ENCODE measurements at places on chromosomes 1 and 21.

GRCh38 chr1:241821363-241821762 is 26.6 kb upstream of the EXO1 start:
- no peak for DNase-seq

- DNase-seq, result no peak
Observed at GRCh38 chr1:45658171-45658570, 28.2 kb downstream of the GPBP1L1 start.

- DNase-seq, result no peak
Observed at GRCh38 chr1:201016211-201016651, 7.3 kb downstream of the KIF21B start.

DNA sequence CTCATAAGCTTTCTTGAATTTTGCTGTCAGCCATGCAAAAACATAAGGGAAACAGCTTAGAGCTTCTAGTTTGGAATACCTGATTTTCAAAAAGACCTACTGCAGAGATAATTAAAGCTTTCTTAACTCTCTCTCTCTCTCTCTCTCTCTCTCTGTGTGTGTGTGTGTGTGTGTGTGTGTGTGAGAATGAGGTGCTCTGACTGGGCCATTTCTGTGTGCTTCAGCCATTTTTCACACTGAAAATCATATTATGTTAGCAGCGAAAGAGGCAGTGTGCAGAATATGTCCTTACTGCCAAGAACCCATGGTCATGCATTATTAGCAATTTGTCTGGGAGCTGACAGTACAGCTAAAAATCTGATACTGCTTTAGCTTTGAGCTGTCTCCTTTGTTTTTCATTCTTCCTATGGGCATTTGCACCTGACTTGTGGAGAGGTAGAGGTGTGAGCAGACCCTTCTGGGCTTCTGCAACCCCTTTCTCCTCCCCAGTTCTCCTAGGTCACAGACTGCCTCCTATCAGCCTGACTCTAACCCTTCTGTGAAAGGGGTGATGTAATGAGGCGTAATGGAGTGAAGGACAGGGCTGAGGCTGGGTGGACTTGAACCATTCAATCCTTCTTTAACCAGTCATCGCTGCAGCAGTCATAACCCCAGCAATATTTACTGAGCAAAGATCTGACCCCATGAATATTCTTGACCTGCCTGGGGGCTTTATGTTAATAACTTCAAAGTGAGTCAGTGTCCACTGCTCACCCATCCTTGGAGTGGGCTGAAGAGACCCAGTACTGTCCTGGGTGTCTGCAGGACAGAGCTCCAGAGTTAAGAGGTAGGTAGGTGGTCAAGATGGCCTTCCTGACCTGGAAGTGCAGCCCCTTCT is 61.2 kb downstream of the SYT6 start:
- no peak for DNase-seq

- DNase-seq, result no peak
Observed at GRCh38 chr1:79373481-79374125, 367.1 kb upstream of the ADGRL4 start.

- DNase-seq, result no peak
Observed at GRCh38 chr1:16367968-16368890, 1.2 kb downstream of the SZRD1 start.

GRCh38 chr21:35025206-35026152 is 23.6 kb downstream of the RUNX1 start:
- no peak for DNase-seq

GRCh38 chr1:58214674-58215073 is 331.9 kb downstream of the OMA1 start:
- DNase-seq, result no peak

- no peak for DNase-seq
Observed at GRCh38 chr1:200073286-200073637, 45.8 kb downstream of the NR5A2 start.

- peak; percentile 55 for DNase-seq
Observed at GRCh38 chr1:192477630-192478029, 97.9 kb upstream of the RGS1 start.

DNA sequence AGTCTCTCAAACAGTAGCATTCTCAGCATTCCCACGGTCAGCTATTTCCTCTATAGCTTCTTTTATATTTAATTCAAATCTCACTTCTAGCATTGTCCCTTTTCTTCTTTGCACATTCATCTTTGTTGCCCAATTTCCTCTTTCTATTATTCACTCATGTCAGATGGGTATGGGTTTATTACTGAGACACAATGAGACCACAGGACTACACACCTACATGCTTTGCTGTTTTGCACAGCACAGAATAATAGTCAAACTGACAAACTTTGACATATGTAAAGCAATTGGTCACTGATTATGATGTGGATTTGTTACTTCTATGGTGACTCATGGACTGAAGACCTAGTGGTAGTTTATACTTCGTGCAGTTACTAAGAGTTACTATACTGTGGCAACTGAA is 5.8 kb upstream of the CD1C start:
- peak; percentile 26 for DNase-seq

- no peak for DNase-seq
Observed at GRCh38 chr1:91811363-91812025, 74.5 kb downstream of the TGFBR3 start.

DNA sequence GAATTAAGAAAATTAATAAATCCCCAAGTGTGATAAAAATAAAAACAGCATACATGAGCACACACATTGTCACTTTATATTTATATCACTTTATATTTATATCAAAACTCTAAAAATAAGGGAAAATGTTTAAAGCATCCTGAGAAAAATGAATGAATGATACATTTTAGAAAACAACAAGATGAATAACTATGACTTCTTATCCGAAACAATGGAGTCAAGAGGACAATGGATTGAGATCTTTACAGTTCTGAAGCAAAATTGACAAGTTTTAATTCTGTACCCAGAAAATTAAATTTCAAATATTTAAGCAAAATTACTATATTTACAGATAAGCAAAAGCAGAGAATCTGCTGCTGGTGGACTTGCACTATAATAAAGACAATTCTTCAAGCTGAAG is 512.6 kb downstream of the MRPL39 start:
- no peak for DNase-seq

DNA sequence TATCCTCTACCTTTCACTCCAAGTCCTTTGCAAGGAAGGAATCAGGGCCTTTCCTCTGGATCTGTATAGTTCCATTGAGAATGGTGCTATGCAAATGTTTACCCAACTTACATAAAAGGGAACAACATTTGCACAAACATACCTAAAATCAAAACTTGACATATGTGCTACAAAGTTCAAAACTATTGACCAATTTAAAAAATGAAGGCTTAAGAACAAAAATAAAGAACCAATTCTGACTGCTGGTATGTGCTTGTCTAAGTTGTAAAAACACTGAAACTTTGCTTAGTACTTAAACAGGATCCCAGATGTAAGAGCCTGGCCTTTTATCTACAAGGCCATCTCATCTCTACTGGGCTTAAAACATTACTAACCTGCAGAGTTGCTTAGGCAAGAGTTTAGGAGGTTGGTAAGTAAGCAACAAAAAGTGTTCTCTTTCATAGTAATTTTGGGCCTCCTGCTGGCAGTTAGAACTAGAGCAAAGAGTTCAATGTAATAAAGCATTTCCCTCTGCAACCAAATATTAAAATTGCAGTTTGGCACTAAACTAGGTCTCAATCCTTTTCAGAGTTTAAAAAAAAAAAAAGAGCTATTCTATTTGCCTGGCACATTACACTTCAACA is 2.0 kb downstream of the SCMH1 start:
- peak; percentile 60 for DNase-seq

- no peak for DNase-seq
Observed at GRCh38 chr1:33875862-33876261, 12.0 kb downstream of the HMGB4 start.

GRCh38 chr1:88985032-88985431 is 7.4 kb downstream of the KYAT3 start:
- no peak for DNase-seq

GRCh38 chr1:4587721-4588120 is 66.7 kb upstream of the AJAP1 start:
- no peak for DNase-seq

DNA sequence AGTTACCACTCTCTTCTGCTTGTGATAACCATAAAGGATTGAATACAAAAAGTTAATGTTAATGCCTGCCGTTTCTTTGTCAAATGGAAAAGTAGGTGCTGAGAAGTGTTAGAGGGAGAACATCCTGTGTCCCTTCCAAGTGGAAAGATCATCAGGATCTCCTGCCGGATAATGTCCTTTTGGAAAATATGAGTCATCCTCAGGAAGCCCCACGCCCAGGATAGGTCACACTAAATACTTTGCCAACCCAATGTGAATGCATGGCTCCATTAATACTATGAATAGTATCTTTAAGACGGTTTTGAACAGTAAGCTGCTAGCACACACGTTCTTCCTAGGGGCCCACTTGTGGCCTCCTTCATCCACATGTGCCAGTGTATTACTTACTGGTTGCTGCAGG is 279.5 kb downstream of the ZNF326 start:
- no peak for DNase-seq

GRCh38 chr1:235019961-235020360 is 108.7 kb downstream of the TOMM20 start:
- no peak for DNase-seq

- no peak for DNase-seq
Observed at GRCh38 chr1:112417271-112417670, 21.3 kb downstream of the CTTNBP2NL start.

DNA sequence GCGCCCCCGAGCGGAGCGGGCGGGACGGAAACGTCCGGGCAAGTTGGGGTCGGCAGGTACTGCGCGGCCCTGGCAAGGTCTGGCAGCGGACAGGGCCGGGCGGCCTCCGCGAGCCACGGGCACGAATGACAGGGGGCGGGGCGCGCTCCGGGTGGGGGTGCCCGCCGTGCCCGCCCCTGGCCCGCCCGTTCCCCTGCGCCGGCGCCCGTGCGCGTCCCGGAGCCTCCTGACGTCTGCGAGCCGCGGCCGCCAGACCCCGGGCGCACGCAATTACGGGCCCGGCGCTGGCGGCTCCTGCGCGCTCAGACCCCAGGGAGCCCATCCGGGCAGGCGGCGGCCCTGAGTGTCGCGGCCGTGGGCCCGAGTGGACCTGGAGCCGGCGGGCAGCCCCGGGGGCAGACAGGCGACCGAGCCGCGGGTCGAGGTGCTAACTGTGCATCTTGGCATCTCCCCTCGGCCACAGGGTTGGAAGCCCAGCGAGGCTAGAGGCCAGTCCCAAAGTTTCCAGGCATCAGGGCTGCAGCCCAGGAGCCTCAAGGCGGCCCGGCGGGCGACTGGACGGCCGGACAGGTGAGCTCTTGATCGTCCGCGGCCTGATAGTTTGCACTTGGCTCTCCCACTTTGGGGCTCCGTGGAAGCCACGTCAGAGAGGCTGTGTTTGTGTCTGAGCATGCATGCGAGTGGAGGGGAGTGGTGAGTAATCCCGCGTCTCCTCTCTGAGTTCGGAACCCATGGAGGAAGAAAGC is 918 bp downstream of the MIB2 start:
- DNase-seq, result peak; percentile 27

DNA sequence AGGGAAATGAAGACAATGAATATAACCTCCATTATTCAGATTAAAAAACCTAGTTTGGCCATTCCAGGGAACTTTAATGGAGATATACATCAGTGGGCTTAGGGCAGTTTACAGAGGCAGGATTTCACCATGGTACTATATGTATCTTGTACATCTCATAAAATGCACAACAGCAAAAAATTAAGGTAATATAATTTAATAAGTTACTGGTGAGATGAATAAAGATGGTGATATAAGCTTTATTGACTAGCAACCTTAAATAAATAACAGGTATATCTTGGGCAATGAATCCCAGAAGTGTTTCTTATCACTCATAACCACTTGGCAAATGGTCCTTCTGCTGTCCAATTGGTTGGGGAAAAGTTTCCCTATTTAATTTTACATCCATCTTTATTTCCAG is 29.0 kb downstream of the XCL1 start:
- no peak for DNase-seq

GRCh38 chr1:70146488-70146887 is 58.9 kb downstream of the LRRC40 start:
- DNase-seq, result no peak

DNA sequence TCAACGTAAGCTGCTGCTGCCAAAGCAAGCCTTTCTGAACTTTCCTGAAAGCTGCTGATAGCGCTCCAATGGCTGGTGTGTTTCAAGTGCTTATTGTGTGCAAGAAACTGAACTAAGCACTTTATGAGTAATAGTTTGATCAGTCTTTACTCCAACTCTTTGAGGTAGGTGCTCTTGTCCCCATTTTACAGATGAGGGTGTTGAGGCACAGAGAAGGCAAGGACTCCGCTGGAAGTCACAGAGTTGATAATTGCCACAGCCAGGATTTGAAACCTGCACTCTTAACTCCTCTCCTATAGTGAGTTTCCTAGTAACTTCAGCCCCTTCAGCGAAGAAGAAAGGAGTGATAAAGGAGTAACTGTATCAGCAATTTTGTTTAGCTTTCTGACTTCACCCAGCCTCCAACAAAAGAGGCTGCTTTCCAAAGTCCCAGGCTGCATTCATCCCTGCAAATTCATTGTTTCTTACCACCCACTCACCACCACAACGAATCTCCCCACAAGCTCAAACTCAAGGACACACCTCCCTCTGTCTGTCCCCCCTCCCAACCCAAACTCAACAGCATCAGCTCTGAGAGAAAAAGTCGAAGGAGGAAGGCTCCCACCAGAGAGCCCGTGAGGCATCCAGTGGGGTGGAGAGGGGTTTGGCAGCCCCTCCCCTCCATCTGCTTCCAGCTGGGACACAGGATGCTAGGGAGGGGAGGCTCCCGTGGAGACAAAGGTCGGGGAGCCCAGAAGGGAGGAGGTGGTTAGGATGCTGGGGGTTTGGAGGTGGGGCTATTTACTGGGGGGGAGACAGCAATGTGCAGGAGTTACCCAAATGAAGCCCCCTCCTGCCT is 139.6 kb downstream of the NAV1 start:
- no peak for DNase-seq

DNA sequence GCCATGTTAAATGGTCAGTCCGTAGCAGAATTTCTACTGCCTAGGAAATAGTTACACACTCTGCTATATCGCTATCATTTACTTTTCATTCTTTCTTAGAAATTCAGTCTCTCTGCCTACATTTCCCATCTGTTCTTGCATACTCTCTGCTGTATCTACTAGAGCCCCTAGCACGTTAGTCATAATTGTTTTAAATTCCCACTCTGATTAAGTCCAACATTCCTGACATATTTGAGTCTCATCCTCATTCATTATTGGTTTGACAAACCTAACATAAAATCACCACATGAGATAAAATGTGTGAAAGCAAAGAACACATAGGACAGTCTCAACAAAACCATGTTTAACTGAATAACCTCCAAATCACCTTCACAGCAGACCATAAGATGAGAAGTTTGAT is 513.6 kb downstream of the PLPP3 start:
- DNase-seq, result no peak

DNA sequence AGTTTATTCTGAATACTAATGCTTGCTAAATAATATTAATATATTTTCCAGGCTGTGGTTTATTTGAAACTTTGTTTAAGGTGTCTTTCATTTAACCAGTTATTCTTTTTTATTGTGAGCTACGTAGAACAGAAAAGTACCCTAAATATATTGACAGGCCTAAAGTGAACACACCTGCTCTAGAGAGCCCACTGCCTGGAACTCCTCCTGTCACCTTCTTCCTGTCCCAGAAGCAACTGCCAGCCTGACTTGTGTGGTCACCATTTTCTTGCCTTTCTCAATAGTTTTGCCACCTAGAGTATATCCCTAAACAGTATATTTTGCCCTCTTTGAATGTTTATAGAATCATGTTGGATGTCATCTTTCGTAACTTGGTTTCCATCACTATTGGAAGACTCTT is 48.5 kb downstream of the SCCPDH start:
- no peak for DNase-seq

Data from activated CD4-positive, alpha-beta T cell treated with anti-CD3 and anti-CD28 coated beads, Interleukin-2, amount 50 U/mL, for 16 hours (primary cell).